ENCODE measurements at places on chromosomes 12 and 14. TPM values are rescaled to one million over a fixed set of nuclear protein-coding genes. Genes with fewer than 3 reads are reported as not detected.

DNA sequence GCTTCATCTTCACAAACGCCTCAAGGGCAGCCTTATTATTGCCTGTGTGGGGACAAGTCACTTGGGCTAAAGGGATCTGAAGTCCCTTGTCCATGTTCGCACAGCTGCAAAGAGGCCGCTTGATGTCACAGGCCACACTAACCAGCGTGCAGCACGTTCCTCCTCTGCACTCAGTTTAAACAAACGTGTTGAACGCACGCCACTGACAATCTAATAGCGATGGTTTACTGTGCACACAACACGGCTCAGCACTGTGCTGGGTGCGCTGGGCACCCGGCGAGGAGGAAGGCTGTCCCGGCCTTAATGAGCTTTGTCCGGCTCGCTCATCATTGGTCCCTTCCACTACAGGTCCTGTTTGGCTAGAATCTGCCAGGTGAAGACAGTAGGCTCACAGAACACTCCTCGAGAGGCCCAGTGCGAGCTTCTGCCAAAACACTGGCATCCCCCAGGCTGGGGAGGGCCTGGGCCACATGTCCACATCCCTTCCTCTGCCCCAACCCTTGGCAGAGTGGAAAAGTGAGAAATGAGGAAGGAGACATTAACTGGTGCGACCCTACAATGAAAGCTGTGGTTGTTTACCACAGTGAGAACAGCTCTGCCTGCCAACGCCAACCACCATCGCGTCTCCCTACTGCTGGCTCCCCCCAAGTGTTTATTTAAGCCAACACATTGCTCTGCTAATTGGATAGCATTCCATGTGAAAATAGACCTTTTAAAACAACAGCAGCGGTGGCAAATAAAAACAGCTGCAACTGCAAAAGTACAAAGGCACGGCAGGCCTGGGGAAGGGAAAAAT is 113.2 kb downstream of the RBM19 start:
- DNase-seq, result no peak

PRR4 gene
- total RNA-seq, result 0.94 TPM

DNA sequence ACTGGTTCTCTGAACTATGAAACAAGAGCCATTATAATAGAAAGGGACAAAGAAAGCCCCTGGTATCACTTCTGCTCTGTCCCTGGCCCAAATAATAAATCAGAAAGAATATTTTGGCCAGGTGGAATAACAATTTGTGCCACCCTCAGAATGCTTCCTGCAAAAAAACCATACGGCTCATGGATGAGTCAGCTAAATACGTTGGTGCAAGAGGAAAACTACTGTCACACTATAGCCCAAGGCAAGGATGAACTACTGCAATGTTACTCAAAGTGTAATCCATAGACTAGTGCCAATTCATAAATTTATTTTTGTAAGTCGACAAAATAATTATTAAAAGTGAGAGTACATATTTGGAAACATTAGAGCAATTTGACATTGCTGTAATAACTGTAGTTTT is 68.2 kb downstream of the ANKS1B start:
- no peak for DNase-seq

DNA sequence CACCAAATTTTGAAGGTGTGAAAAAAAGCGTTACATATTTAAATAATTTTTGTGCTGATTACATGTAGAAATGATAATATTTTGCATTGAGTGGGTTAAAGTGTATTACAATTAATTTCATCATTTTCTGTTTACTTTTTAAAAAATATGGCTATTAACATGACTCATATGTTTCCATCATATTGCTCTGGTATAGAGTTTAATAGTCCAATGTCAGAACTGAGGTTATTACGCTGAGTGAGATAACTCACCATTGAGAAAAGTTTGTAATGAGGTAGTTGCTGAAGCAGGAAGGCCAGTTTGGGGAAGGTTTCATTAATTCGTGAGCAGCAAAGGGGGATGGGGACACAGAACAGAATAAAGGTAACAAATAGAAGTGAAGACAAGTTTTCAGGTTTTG is 865.7 kb upstream of the MGAT4C start:
- DNase-seq, result no peak

- DNase-seq, result no peak
Observed at GRCh38 chr12:31339831-31340622, 14.1 kb upstream of the SINHCAF start.

DNA sequence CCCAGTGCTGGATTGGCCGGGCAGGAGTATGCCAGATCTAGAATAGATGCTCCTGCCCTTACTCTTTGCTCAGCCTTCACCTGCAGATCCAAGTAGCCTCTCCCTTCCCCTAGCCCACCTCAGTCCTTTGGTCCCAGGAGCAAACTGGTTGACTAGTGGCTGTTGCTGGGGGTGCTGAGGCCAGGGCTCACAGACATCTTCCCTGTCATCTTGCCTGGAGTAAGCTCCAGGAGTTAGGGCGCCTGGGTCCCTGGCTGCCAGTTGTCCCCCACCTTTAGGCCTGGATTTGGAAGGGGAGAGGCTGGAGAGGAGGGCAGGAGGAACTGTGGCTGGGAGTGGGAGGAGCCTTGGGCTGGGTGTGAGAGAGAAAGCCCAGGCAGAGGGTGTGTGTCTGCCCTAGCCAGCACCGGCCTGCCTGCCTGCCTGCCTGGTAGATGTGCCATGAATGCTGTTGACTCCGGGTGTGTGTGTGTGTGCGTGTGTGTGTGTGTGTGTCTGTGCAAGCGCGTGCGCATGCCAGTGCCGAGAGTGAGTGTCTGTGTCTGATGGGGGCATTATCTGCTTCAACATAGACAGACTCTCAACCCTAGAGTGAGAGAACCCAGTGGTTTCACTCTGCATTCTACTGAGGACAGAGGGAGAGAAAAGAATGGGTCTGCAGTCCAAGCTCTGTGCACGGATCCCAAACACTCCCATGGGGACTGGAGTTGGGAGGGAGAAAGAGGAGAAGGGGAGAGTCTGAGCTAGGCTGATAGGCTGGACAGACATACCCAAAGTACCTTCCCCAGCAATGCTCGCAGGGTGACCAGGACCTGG is 845 bp upstream of the RARG start:
- DNase-seq, result peak; percentile 74

DNA sequence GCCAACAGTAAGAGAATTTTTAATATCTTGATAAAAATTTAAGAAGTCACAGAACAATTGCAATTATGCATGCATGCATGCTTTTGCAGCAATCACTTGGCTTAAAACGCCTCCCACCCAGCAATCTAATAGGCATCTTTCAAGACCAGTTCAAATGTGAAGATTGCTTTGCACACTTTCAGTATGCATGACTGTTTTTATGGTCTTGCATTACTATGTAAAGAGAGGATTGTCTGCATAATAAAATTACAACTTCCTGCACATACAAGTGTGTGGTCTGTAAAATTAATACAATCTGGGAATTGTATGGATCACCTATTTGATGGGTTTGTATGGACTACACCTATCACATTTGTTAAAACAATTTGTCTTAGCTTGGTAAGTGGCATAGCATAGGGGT is 48.8 kb downstream of the E2F7 start:
- DNase-seq, result no peak

GRCh38 chr12:114846771-114847170 is 162.8 kb upstream of the TBX3 start:
- no peak for DNase-seq

- DNase-seq, result no peak
Observed at GRCh38 chr12:112906712-112907414, at the start of gene OAS1. OAS1 (plus strand) TSS chr12:112906962; CDS start chr12:112907040, 78 bp downstream.

- no peak for DNase-seq
Observed at GRCh38 chr12:116880213-116880816, 926 bp downstream of the HRK start.

- DNase-seq, result no peak
Observed at GRCh38 chr12:102215992-102216691, 18.5 kb upstream of the PMCH start.

ASIC1 gene
- total RNA-seq, result 0.99 TPM

DNA sequence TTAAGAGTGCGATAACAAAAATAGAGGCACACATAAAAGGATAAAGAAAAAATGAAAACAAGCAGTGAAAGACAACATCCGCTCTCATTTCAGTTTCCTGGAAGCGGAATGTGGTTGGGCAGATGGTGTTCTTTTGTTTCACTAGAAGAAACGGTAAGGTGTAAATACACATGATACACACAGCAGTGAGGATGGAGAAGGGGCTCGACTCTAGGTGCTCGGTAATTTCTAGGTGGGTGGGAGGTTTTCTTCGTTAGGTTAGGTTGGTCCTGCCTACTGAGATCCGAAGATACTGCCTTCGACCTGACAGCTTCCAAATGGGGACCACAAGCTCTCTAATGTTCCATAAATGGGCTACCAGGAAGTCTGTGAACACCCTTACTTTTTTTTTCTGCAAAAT is 1082.5 kb downstream of the BCL11B start:
- no peak for DNase-seq
